ENCODE measurements at places on chromosomes 16 and 17. TPM values are rescaled to one million over a fixed set of nuclear protein-coding genes. Genes with fewer than 3 reads are reported as not detected.

TEX14 gene
- 0.11 TPM for total RNA-seq

BAIAP3 gene
- 0.33 TPM for total RNA-seq

KRT39 gene
- 0.11 TPM for total RNA-seq

SOX9 gene
- total RNA-seq: 2.9 TPM

GUCY2D gene
- under 0.01 TPM for total RNA-seq

ZSCAN32 gene
- 11.7 TPM for total RNA-seq
